Fibroblast of the aortic adventitia (primary cell): ENCODE measurements at places on chromosomes 4 and X.

DNA sequence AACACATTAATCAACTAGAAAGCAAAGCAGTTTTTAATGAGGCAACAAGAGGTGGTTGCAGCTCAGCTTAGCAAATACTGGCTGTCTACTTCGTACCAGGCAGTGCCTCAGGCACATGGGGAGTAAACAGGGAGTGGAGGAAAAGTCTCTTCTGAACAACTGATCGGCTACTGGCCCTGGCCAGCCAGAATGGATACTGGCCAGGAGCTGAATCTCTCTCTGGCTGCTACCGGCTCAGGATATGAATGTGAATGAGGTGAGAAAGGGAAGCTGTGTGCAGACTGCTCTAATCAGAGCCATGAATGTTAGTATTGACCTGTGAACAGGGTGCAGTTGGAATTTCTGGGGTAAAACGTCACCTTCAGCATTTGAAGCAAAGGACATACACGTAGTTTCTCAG lies 77.3 kb downstream of the STK32B start:
- no peak for DNase-seq

DNA sequence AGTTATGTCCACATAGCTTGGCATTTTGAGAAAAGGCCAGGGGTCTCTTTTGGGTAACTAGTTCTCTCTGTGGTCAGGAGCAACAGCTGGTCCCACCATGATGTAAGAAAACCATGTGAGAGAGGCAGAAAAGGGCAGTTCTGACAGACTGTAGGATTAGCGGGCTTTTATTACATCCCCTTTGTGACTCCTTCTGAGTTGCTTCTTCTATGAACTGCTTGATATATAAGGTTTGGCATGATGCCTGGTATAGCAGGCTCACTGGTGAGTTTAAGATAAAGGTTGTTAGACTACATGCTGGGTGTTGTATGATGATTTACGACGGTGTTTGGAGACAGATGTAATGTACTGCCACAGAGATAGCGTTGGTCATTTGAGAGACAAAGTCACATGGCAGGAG lies 2308.1 kb upstream of the AGA start:
- DNase-seq, result no peak

DNA sequence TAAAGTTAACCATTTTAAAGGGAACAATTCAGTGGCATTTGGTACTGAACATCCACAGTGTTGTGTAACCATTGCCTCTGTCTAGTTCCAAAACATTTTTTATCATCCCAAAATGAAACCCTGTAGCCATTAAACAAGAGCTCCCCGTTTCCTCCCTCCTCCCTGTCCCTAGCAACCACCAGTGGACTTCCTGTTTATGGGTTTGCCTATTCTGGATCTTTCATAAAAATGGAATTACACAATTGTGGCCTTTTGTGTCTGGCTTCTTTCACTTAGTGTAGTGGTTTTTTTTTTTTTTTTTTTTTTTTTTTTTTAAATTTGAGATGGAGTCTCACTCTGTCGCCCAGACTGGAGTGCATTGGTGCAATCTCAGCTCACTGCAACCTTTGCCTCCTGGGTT lies 11.6 kb downstream of the RBMX2 start:
- DNase-seq, result peak; percentile 2

- DNase-seq, result no peak
These were observed 44.1 kb upstream of the FRMD7 start for GRCh38 chrX:132171881-132172280.

DNA sequence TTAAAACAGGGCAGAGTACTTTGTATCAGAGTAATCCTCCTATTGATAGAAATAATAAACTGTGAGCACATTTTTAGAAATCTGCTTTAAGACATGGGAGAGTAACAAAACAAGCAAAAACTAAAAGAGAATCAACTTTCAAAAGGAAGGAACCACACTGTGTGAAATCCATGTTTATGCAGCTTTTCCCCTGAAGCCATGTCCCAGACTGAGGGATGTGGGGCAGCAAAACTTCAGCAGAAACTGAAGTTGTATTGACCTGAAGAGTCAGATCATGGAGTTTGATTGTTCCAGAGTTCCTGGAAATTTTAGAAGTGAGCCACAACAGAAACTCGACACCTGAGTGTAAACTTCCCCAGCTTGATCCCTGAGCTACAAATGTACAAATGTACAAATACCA lies 53.2 kb downstream of the COMMD8 start:
- DNase-seq, result no peak

GRCh38 chrX:112083624-112084326 lies 1.2 kb upstream of the TRPC5 start:
- DNase-seq, result no peak

- DNase-seq, result no peak
These were observed 112.7 kb downstream of the ASMT start for GRCh38 chrX:1727531-1728027.

GRCh38 chr4:163367651-163368050 lies 24.0 kb downstream of the NPY5R start:
- DNase-seq, result no peak

DNA sequence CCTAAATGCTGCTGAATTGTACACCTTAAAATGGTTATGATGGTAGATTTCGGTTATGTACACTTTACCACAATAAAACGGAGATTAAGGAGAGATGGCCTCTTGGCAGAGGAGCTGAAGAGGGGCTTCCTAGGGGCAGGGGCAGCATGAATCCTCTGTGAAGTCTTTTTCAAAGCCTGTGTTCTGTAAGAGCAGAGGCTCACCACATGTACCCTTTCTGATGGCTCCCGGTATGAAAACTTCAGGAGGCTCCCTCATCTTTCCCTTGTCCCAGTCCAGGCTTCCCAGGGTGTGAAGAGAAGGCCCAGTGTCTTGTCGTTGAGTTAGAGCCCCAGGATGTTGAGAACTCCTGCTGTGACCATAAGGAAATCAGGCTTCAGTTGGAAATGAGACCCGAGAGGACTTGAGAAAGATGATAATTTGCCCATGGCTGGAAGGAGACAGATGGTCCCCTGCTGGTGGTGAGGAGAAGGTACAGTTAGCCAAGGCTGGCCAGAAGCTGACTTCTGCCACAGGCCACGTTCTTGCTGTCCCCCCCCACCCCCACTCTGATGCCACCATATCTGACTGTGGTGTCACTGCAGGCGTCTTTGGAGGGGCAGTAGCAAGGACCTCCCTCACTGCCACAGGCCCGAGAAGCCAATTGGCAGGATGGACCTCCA lies 31.8 kb upstream of the MTM1 start:
- DNase-seq, result no peak

- no peak for DNase-seq
These were observed 171.2 kb upstream of the IL15 start for GRCh38 chr4:141465171-141465570.

- DNase-seq, result no peak
These were observed 578.9 kb upstream of the FAT1 start for GRCh38 chr4:187302457-187303150.

GRCh38 chr4:1550122-1551070 lies 133.7 kb downstream of the FAM53A start:
- no peak for DNase-seq

GRCh38 chrX:15129412-15129811 lies 140.5 kb downstream of the ASB9 start:
- no peak for DNase-seq

GRCh38 chrX:63350941-63351616 lies at the start of gene SPIN4:
SPIN4 (minus strand) TSS chrX:63351332; CDS start chrX:63350819, 513 bp downstream.
- DNase-seq, result peak; percentile 75

DNA sequence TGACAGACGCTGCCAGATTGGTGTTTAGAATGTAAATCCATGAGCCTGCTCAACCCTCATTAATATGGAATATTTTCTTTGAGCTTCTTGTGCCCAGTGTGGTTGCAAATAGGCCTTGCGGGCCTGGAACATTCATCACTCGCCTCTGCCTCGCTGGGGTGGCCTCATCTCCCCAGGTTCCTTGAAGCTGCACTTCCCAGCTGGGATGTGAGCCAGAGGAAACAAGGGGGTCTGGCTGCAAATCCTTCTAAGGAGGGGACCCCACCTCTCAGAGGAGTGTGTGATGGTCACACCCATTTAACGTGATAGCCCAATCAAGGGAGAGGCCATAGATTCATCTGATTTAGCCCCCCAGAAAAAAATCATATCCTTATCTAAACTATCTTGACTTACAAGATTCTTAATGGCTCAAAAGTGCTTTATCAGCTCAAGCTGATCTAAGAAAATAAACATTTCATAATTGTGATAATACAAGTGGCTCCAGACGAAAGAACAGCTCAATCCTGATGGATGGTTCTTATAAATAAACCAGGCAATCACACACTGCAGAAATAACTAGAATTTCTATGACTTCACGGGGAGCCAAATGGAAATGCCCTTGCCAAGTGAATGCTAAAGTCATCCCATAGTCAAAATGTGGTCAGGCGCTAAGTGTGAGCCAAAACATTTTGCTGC lies 189.9 kb downstream of the PTTG2 start:
- DNase-seq, result peak; percentile 98

- no peak for DNase-seq
These were observed 3.3 kb upstream of the ZNF518B start for GRCh38 chr4:10460313-10461047.

DNA sequence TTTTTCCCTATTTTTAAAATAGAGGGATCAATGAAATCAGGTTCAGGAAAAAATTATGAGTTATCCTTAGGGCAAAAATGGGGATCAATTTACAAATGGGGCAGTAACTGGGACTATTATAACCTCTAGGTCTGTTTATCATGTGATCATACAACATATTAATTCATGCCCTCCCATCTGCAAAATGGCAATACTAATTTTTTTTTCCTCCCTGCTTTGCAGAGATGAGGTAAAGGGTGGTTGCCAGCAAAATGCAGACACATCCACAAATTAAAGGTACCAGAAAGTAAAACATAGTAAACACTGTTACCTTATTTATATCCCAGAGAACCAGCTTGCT lies 467 bp downstream of the HSD17B11 start:
- DNase-seq, result no peak

DNA sequence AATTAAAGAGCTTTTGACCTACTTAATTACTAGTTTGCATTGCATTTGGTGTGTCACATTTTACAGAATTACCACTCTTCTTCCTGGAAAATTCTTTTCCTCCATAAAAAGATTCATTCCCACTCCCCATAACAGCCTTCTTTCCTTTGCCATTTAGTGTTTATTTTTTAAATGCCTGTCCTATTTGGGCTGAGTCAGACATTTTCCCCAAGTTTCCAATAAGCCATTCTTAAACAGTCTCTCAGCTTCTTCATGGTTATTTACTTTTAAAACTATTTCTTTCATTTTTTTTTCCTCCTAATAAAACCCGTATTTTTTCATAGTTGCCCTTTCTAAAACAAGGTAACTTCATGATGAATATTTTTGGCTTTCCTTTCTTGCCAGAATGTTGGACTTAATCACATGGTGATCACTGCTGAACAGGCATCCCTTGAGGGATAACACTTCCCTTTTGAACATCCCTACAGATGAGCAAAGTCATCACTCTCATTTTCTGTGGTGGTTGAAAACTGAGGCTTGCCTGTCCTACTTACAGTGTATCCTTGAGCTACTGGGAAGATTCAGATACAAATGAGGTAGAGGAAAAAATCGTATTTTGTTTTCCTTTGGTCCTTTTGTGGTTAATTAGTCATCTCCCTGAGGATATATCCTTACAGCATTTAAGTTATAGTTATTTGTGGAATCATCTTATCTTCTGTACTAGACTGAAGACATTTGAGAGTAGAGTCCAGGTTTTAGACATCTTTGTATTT lies 520.5 kb upstream of the NR3C2 start:
- no peak for DNase-seq

GRCh38 chr4:74682567-74683359 lies 111.6 kb downstream of the BTC start:
- peak; percentile 94 for DNase-seq

GRCh38 chrX:9542761-9543111 lies 77.9 kb downstream of the TBL1X start:
- no peak for DNase-seq

GRCh38 chrX:134251241-134251640 lies 14.3 kb downstream of the CCDC160 start:
- no peak for DNase-seq

GRCh38 chrX:100600758-100601157 lies 16.0 kb downstream of the TNMD start:
- no peak for DNase-seq

DNA sequence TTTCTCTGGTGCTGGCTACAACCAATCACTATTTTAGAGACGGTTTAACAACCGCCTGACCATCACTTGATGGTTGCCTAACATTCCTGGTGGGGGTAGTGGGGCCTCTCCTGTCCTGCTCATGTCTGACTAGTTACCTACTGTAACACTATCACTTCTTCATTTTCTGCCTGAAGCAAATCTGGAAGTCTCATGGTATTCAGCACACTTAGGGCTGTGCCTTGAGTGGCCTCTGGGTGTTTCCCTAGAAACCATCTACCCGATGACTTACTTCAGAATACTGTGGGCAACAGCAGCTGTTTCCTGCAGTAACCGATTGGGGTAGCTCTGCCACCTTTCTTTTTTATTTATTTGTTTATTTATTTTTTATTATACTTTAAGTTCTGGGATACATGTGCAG lies 880.1 kb upstream of the INTU start:
- DNase-seq, result no peak

DNA sequence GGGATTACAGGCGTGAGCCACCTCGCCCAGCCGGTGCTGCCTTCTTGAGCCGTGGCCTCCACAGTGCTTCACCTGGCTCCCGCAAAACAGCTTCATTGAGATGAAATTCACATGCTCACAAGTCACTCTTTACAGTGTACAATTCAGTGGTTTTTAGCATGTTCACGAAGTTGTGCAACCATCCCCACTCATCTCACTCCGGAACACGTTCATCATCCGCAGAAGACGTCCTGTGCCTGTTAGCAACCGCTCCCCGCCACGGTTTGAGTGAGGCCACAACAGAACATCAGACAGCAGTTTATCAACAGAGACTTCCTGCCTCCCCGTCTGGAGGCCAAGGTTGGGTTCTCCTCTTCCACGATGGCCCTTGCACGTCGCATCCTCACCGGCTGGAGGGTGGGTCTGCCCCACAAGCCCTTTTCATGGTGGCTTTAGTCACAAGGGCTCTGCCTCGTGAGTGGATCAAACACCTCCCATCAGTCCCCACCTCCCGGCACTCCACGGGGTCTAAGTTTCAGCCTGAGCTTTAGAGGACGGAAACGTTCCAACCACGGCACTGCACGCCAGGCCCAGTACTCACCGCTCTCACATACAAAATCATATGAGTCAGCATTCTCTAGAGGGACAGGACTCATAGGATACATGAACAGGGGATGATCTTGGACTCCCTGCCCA lies 29.6 kb upstream of the SPON2 start:
- no peak for DNase-seq

GRCh38 chrX:130401415-130402207 lies at the start of gene RBMX2:
RBMX2 (plus strand) TSS chrX:130401987; CDS start chrX:130402033, 46 bp downstream.
- DNase-seq, result peak; percentile 69
